ENCODE measurements at places on chromosomes 5 and 9. TPM values are rescaled to one million over a fixed set of nuclear protein-coding genes. Genes with fewer than 3 reads are reported as not detected.

CAMK4 gene
- 53.1 TPM for total RNA-seq

RFK gene
- 7.0 TPM for total RNA-seq

SHB gene
- 1.3 TPM for total RNA-seq

PCDH1 gene
- not detected for total RNA-seq

SLC1A3 gene
- 0.16 TPM for total RNA-seq

PCA3 gene
- not detected for total RNA-seq

SHC3 gene
- total RNA-seq, result not detected

PCDHB8 gene
- not detected for total RNA-seq

PKD2L2 gene
- 0.30 TPM for total RNA-seq

ADAMTSL2 gene
- total RNA-seq, result 0.32 TPM

TBCA gene
- total RNA-seq, result 195 TPM

- H3K27me3 ChIP-seq, result peaks cover 16% of the 10 kb centered on the region
- H3K4me1 ChIP-seq, result no peaks in the 10 kb centered on the region
- no peak overlapping the region for H3K4me3 ChIP-seq
- no peak for DNase-seq
- no peaks in the 10 kb centered on the region for H3K36me3 ChIP-seq
These were observed 6.1 kb downstream of the LAMC3 start for GRCh38 chr9:131015112-131015511.

DNA sequence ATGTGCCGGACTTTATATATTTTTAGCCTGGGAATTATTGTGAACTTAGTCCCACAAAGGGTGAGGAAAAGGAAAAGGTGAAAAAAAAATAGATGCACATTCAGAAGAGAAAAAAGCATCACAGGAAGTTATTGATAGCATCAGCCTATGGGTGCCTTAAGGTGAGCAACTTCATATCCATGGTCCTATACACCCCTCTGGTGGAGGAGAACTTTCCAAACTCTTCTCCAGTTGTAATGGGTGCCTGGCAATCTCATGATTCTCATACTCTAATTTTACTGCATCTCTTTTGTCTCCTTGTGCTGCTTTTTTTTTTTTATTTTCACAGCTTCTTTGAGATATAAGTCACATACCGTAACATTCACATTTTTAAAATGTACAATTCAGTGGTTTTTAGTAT lies 107.4 kb downstream of the JAKMIP2 start:
- no peaks in the 10 kb centered on the region for H3K4me1 ChIP-seq
- H3K4me3 ChIP-seq, result no peak overlapping the region
- no peaks in the 10 kb centered on the region for H3K27me3 ChIP-seq
- no peak for DNase-seq
- H3K36me3 ChIP-seq, result no peaks in the 10 kb centered on the region

DNA sequence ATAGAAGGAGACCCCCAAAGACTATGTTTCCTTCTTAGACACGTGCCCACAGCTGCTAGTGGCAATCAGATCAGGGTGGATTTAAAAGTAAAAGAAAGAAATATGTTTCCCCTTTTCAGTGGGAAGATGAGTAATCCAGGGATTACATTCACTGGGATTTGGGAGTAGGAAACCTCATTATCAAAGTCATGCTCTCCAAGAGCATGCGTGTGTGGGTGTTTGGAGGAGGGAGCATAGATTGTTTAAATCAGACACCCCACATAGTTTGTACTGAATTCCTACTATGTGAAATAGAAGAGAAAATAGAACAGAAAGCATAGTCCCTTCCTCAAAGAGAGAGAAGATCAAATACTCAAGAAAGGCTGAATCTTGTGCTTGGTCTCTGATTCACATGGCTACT lies 65.5 kb upstream of the TBCA start:
- no peak for DNase-seq
- no peak overlapping the region for H3K4me3 ChIP-seq
- no peak overlapping the region for H3K27ac ChIP-seq
- H3K4me1 ChIP-seq, result peaks cover 6% of the 10 kb centered on the region

GRCh38 chr5:143244000-143244736 lies 159.3 kb downstream of the NR3C1 start:
- no peaks in the 10 kb centered on the region for H3K27me3 ChIP-seq
- no peak overlapping the region for H3K27ac ChIP-seq
- H3K4me1 ChIP-seq, result no peaks in the 10 kb centered on the region
- no peaks in the 10 kb centered on the region for H3K36me3 ChIP-seq
- no peak for DNase-seq
- H3K4me3 ChIP-seq, result no peak overlapping the region

GRCh38 chr5:91742550-91742949 lies 359.4 kb upstream of the ARRDC3 start:
- no peaks in the 10 kb centered on the region for H3K4me1 ChIP-seq
- H3K36me3 ChIP-seq, result no peaks in the 10 kb centered on the region
- H3K27ac ChIP-seq, result no peak overlapping the region
- H3K27me3 ChIP-seq, result no peaks in the 10 kb centered on the region
- no peak overlapping the region for H3K4me3 ChIP-seq

GRCh38 chr5:143664623-143665022 lies 147.3 kb upstream of the HMHB1 start:
- H3K4me1 ChIP-seq, result no peaks in the 10 kb centered on the region
- no peaks in the 10 kb centered on the region for H3K36me3 ChIP-seq
- H3K4me3 ChIP-seq, result no peak overlapping the region
- no peaks in the 10 kb centered on the region for H3K27me3 ChIP-seq

- H3K4me1 ChIP-seq, result no peaks in the 10 kb centered on the region
- H3K4me3 ChIP-seq, result no peak overlapping the region
- no peak overlapping the region for H3K27ac ChIP-seq
These were observed 16.1 kb downstream of the GGTA1 start for GRCh38 chr9:121483473-121484031.

DNA sequence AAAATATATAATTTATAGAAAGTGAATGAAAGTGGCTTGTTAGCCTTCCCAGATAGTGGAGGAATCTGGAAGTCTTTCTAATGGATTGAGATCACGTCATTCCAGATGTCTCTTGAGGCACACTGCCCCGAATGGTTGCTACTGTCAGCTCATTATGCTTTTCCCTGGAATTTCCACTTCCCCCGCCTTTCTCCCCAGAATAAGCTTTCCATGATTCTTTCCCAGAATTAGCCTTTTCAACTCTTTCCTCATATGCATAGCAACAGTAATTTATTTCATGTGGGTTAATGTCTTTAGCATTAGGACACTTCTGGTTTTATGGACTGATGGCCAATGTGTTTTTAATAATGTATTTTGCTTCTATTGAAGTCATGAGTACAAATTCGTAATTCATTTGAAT lies 81.5 kb downstream of the PALM2AKAP2 start:
- H3K4me3 ChIP-seq, result no peak overlapping the region
- H3K4me1 ChIP-seq, result no peaks in the 10 kb centered on the region
- H3K36me3 ChIP-seq, result no peaks in the 10 kb centered on the region
- no peak for DNase-seq
- H3K27me3 ChIP-seq, result peaks cover 10% of the 10 kb centered on the region

- no peaks in the 10 kb centered on the region for H3K27me3 ChIP-seq
- H3K36me3 ChIP-seq, result no peaks in the 10 kb centered on the region
- H3K4me1 ChIP-seq, result peaks cover 12% of the 10 kb centered on the region
- H3K4me3 ChIP-seq, result no peak overlapping the region
- H3K27ac ChIP-seq, result no peak overlapping the region
These were observed 2.8 kb upstream of the PARP8 start for GRCh38 chr5:50663636-50664035.

DNA sequence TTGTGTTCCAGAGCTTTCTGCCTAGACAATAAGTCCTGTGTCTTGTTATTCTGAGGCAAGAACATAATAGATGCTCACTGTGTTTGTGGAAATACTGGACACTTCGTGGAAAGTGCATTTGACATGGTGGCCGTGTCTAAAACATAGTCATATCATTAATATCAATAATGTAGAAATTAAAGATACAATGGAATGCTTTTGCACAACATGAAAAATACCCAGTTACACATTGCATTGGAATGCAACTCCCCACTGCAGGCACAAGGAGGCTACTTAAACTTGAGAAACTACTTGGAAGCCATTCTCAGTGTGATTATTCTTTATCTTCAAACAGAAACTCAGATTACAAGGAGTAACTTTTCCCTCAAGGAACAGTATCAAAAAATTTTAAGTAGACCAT lies 145.3 kb upstream of the ZNF462 start:
- no peaks in the 10 kb centered on the region for H3K36me3 ChIP-seq
- DNase-seq, result no peak
- no peak overlapping the region for H3K27ac ChIP-seq
- peaks cover 3% of the 10 kb centered on the region for H3K27me3 ChIP-seq
- no peaks in the 10 kb centered on the region for H3K4me1 ChIP-seq

GRCh38 chr9:81847181-81847915 lies 80.9 kb upstream of the SPATA31D4 start:
- H3K27me3 ChIP-seq, result no peaks in the 10 kb centered on the region
- no peak for DNase-seq
- no peak overlapping the region for H3K27ac ChIP-seq

GRCh38 chr9:79973627-79974026 lies 401.9 kb downstream of the TLE4 start:
- no peak for DNase-seq
- H3K4me1 ChIP-seq, result peaks cover 2% of the 10 kb centered on the region
- H3K4me3 ChIP-seq, result no peak overlapping the region
- H3K27ac ChIP-seq, result no peak overlapping the region
- H3K36me3 ChIP-seq, result no peaks in the 10 kb centered on the region
- peaks cover 11% of the 10 kb centered on the region for H3K27me3 ChIP-seq

GRCh38 chr5:135158982-135159381 lies 125.0 kb upstream of the PITX1 start:
- H3K27ac ChIP-seq, result no peak overlapping the region
- no peaks in the 10 kb centered on the region for H3K36me3 ChIP-seq
- H3K4me3 ChIP-seq, result no peak overlapping the region
- no peak for DNase-seq

DNA sequence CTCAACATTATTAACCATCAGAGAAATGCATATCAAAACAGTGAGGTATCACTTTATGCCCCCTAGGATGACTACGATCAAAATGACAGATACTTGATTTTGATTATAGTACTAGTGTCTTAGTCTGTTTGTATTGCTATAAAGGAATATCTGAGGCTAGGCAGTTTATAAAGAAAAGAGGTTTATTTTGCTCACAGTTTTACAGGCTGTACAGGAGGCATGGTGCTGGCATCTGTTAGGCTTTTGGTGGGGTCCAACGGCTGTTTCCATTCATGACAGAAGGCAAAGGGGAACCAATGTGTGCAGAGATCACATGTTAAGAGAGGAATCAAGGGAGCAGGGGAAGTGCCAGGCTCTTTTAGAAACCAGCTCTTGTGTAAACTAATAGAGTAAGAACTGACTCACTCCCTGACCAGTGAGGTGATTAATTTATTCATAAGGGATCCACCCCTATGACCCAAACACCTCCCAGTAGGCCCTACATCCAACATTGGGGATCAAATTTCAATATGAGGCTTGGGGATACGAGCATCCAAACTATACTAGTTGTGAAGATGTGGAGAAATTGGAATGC lies 16.0 kb upstream of the AFF4 start:
- no peak overlapping the region for H3K27ac ChIP-seq
- H3K4me3 ChIP-seq, result no peak overlapping the region
- H3K4me1 ChIP-seq, result no peaks in the 10 kb centered on the region

GRCh38 chr9:132585954-132586829 lies 3.8 kb downstream of the BARHL1 start:
- peaks cover 56% of the 10 kb centered on the region for H3K27me3 ChIP-seq
- no peak overlapping the region for H3K27ac ChIP-seq
- H3K4me1 ChIP-seq, result peaks cover 11% of the 10 kb centered on the region
- H3K4me3 ChIP-seq, result no peak overlapping the region

- H3K27me3 ChIP-seq, result no peaks in the 10 kb centered on the region
- no peak overlapping the region for H3K4me3 ChIP-seq
- DNase-seq, result no peak
- no peaks in the 10 kb centered on the region for H3K36me3 ChIP-seq
These were observed 320.9 kb upstream of the KLF4 start for GRCh38 chr9:107810461-107810961.

DNA sequence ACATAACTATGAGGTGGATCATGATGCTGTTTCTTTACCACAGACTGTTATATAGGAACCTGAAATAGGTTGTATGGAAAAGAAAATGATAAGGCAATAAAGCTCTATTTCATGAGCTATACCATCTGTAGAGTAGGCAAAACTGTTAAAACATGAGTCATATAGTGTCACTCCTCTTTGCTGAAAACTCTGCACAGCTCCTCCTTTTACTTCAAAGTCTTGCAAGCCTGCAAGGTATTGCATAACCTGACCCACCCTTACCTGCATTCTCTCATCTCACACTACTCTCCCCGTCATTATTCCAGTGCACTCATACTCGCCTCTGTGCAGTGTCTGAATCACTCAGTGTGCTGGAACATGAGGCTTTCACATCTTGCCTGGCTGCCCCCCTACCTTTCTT lies 790.1 kb downstream of the EFNA5 start:
- H3K27me3 ChIP-seq, result no peaks in the 10 kb centered on the region
- H3K27ac ChIP-seq, result no peak overlapping the region
- H3K4me1 ChIP-seq, result no peaks in the 10 kb centered on the region
- DNase-seq, result no peak
- no peaks in the 10 kb centered on the region for H3K36me3 ChIP-seq
- no peak overlapping the region for H3K4me3 ChIP-seq

GRCh38 chr9:8857926-8858595 lies 1058.5 kb upstream of the DMAC1 start:
- H3K27ac ChIP-seq, result no peak overlapping the region
- H3K4me1 ChIP-seq, result peaks cover 8% of the 10 kb centered on the region
- H3K36me3 ChIP-seq, result no peaks in the 10 kb centered on the region
- H3K4me3 ChIP-seq, result peak overlapping the region; percentile 39
- peak; percentile 34 for DNase-seq
- peaks cover 45% of the 10 kb centered on the region for H3K27me3 ChIP-seq

DNA sequence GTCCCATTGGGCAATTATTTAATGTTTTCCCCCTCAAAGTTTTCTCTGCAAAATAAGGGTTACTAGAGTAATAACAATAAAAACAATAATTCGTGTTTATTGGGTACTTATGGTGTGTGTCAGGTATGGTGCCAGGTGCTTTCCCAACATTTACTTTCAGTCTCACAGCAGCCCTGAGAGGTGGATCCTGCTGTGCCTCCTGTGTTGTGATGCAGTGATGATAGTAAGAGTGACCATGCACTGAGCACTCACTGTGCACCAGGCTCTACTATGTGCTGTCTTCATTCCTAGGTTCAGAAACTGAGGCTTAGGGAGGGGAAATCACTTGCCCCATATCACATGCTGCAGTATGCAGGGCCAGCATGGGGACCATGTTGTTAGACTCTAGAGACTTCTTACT lies 15.5 kb downstream of the OTULINL start:
- H3K4me3 ChIP-seq, result no peak overlapping the region
- no peak for DNase-seq
- H3K4me1 ChIP-seq, result peaks cover 72% of the 10 kb centered on the region
- no peak overlapping the region for H3K27ac ChIP-seq
- H3K36me3 ChIP-seq, result peaks cover 14% of the 10 kb centered on the region

- no peak overlapping the region for H3K27ac ChIP-seq
- H3K27me3 ChIP-seq, result peaks cover 36% of the 10 kb centered on the region
- H3K36me3 ChIP-seq, result no peaks in the 10 kb centered on the region
- no peak for DNase-seq
- peak overlapping the region; percentile 90 for H3K4me3 ChIP-seq
- H3K4me1 ChIP-seq, result peaks cover 8% of the 10 kb centered on the region
These were observed 1.8 kb downstream of the CDKN2B-AS1 start for GRCh38 chr9:21996438-21996837.

- DNase-seq, result no peak
- H3K27me3 ChIP-seq, result peaks cover 7% of the 10 kb centered on the region
- H3K4me3 ChIP-seq, result no peak overlapping the region
- no peaks in the 10 kb centered on the region for H3K4me1 ChIP-seq
- H3K36me3 ChIP-seq, result no peaks in the 10 kb centered on the region
- no peak overlapping the region for H3K27ac ChIP-seq
These were observed 122.8 kb upstream of the PUM3 start for GRCh38 chr9:2966565-2967300.
